ENCODE measurements at places on chromosomes 6 and 20. TPM values are rescaled to one million over a fixed set of nuclear protein-coding genes. Genes with fewer than 3 reads are reported as not detected.

Gene COL9A1
- total RNA-seq = not detected

Gene MDFI
- total RNA-seq = not detected

Gene B3GALT4
- total RNA-seq = 13.9 TPM

Gene GGTLC1
- total RNA-seq = not detected

Gene PNLDC1
- total RNA-seq = 0.50 TPM

Gene THBS2
- total RNA-seq = not detected

Gene SLC17A1
- total RNA-seq = not detected

Gene PNPLA1
- not detected for total RNA-seq

Gene DEFB132
- not detected for total RNA-seq

Gene DEFB124
- total RNA-seq = not detected

Gene AGPAT4
- 13.5 TPM for total RNA-seq

Gene GSTA1
- not detected for total RNA-seq

Gene CAGE1
- total RNA-seq = not detected

Gene OPRL1
- 0.70 TPM for total RNA-seq

Gene VTA1
- total RNA-seq = 41.6 TPM

Gene SOX18
- 0.75 TPM for total RNA-seq

Gene MYCT1
- not detected for total RNA-seq

Gene CRYBG1
- total RNA-seq = 29.8 TPM

Gene CCN6
- total RNA-seq = not detected

Gene ZNF831
- total RNA-seq = 6.6 TPM

Gene RBM24
- not detected for total RNA-seq

Gene IL17F
- total RNA-seq = not detected

Gene SAMD5
- total RNA-seq = not detected

Gene FAM83C
- total RNA-seq = not detected

Gene MLIP
- total RNA-seq = not detected

Gene SNAP91
- total RNA-seq = not detected

Gene ZC3H12D
- total RNA-seq = 9.7 TPM

Gene LTA
- total RNA-seq = 30.0 TPM

Gene BCAS4
- total RNA-seq = 7.1 TPM

Gene EMILIN3
- total RNA-seq = not detected

Gene EPB41L1
- not detected for total RNA-seq

Gene OR12D3
- total RNA-seq = not detected

Gene XPO5
- 93.5 TPM for total RNA-seq

Gene SFTA2
- total RNA-seq = not detected

Gene FOXO3
- total RNA-seq = 9.9 TPM

Gene LY6G6D
- total RNA-seq = not detected

Gene TUBB1
- not detected for total RNA-seq

Gene PBOV1
- total RNA-seq = not detected

Gene EIF6
- 111 TPM for total RNA-seq

Gene SERAC1
- 4.7 TPM for total RNA-seq

Gene BPHL
- 8.6 TPM for total RNA-seq

Gene CCR6
- not detected for total RNA-seq

Gene EBF4
- 3.3 TPM for total RNA-seq
